ENCODE measurements at places on chromosomes 12 and 14. TPM values are rescaled to one million over a fixed set of nuclear protein-coding genes. Genes with fewer than 3 reads are reported as not detected.

Gene BICDL1
- 9.7 TPM for total RNA-seq

Gene SIX6
- not detected for total RNA-seq

DNA sequence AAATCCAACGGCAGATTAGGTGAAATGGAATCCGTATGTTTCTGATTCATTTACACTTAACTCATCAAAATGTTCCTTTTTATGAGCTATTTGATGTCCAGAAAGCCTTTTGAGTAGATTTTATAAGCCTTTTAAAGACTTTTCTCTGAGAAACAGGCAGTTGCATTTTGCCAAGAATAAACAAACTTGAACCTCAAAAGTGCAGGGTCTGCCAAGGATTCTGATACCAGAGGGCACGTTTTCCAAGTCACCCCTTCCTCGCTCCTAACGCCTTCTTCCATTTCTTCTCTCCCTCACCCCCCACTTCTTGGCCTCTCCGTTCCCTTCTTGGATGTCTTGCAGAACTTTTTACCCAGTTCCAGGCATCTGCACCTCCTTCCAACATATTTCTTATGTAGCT is 200.6 kb upstream of the TBX3 start:
- no peaks in the 10 kb centered on the region for H3K27me3 ChIP-seq
- H3K27ac ChIP-seq: no peak overlapping the region
- H3K36me3 ChIP-seq: no peaks in the 10 kb centered on the region

GRCh38 chr14:68284834-68285233 is 465.3 kb downstream of the RAD51B start:
- H3K4me1 ChIP-seq: peaks cover 47% of the 10 kb centered on the region
- no peak overlapping the region for H3K4me3 ChIP-seq
- H3K27ac ChIP-seq: no peak overlapping the region
- H3K27me3 ChIP-seq: no peaks in the 10 kb centered on the region

GRCh38 chr12:40515041-40515816 is 177.0 kb upstream of the CNTN1 start:
- H3K27me3 ChIP-seq: no peaks in the 10 kb centered on the region
- H3K4me1 ChIP-seq: no peaks in the 10 kb centered on the region
- H3K27ac ChIP-seq: no peak overlapping the region
- H3K4me3 ChIP-seq: no peak overlapping the region
